ENCODE measurements at places on chromosomes 11 and 22.

DNA sequence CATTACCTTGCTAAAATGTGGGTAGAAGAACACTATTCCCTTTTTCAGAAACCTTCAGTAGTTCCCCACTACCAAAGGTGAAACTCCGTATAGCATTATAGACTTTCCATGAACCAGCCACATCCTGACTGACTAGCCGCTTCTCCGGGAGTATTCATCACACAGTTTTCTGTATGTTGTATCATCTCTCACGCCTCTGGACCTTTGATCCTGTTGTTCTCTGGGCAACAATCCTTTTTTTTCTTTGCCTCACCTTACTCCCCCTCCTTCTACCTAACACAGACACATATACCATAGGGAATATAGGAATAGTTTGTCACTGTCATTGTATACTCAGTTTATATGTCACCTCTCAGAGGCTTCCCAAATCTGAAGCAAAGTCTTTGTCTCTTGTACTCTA, 20.8 kb downstream of the ZC3H12C start:
- no peak for DNase-seq

- no peak for DNase-seq
Measured at GRCh38 chr11:70084046-70084984, 6.2 kb downstream of the ANO1 start.

GRCh38 chr11:19560156-19560555, 152.5 kb upstream of the NAV2 start:
- DNase-seq, result no peak

DNA sequence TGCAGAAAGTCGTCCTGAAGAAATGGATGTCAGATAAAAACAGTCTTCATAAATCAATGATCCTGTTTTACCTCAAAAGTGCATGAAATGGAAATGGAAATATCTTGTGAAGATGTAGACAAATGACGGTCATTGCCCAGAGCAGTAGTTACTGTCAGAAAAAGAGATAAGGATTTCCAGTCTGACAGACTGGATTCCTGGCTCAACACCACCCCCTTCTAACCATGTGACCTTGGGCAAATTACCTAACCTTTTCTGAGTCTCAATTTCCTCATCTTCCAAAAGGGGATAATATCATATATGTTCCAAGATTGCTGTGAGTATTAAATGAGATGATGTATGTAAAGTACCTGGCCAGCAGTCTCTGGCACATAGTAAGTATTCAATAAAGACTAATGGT, 32.9 kb upstream of the EHF start:
- no peak for DNase-seq

DNA sequence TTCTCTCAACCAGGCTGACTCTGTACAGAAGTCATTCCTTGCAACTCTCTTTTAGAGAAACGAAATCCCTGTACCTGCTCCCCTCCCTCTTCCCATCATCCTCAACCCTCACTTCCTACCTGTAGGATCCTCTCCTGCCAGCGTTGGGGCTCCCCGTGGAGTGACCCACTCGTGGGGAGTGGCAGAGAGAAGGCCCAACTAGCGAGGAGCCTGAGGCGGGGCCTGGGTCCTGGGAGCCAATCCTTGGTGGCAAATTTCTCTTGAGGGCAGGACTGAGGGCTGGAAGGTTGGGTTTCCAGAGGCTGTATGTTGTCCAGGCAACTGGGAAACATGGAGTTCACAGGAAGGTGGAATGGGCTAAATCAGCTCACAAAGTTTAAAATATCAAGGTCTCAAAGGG, 10.4 kb downstream of the NHERF4 start:
- peak; percentile 19 for DNase-seq

GRCh38 chr11:119807841-119808240, 78.8 kb upstream of the NECTIN1 start:
- DNase-seq, result no peak

DNA sequence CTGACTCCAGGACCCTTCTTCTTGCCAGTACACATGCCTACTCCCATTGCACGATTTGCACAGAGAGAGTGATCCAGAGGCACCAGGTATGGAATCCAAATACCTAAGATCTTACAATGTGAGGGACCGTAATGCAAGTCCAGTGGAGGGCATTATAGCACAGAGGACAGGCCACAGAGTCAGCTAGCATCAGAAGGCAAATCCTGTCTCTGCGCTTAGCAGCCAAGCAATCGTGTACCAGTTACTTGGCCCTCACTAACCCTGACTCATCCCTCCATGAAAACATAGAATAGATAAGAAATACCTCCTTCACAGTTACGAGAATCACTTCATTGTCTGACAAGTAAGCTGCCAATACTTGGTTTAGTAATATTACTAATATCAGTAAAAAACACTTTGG, 69.7 kb upstream of the SLC6A5 start:
- no peak for DNase-seq

DNA sequence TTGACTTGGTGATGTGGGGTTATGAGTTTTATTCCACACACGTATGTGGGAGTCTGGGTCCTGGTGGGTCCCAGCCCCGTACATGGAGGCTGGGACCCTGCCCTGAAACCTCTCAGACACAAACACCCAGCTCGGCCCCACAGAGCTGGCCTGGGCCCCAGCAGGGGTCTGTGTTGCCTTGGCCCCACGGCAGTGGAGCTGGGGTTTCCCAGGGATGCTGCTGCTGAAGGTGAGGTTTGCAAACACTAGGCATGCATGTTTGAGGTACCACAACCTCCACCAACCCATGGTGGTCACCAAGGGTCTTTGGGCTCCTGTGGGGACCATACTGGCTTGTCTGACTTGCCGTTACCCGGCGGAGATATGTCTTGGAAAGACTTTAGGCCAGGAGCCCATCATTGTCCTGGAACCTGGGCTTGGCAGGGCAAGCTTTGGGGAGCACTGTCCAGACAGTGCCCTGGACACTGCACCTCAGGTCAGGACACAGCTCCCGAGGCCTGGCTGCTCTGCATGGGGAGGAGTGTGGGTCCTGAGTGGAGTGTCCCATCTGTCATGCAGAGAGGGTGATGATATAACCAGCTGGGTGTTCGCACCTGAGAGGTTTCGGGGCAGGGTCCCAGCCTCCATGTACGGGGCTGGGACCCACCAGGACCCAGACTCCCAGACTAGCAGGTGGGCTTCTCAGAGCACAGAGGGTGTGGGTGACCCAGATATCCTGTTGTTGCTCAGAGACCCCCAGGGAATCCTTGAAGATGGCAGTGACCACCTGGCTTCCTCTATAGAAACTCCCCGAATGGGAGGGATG, 63.3 kb downstream of the KCNQ1 start:
- DNase-seq, result no peak
